ENCODE measurements at places on chromosomes 7 and 10. TPM values are rescaled to one million over a fixed set of nuclear protein-coding genes. Genes with fewer than 3 reads are reported as not detected.
A peak's percentile ranks its signal among the peaks of the same experiment; 100 is the strongest.

DNA sequence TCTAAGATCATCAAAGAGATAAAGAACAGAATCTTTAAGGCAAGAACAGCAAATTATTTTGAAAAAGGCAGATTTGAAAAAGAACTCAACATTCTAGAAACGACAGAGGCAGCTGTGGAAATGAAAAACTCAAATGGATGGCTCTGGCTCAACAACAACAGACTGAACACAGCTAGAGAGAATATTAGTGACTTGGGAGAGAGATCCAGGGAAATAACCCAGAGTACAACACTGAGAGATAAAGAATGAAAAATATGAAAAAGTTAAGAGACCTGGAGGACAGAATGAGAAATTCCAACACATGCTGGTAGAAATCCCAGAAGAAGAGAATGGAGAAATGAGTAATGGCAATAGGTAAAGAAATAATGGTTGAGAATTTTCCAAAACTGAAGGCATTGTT is 17.9 kb upstream of the ZNF777 start:
- no peaks in the 10 kb centered on the region for H3K27me3 ChIP-seq
- peaks cover 56% of the 10 kb centered on the region for H3K36me3 ChIP-seq
- no peaks in the 10 kb centered on the region for H3K4me1 ChIP-seq
- no peak overlapping the region for H3K27ac ChIP-seq
- DNase-seq: no peak
- no peak overlapping the region for H3K4me3 ChIP-seq

GRCh38 chr10:8065651-8066050 is 11.2 kb downstream of the GATA3 start:
- H3K27ac ChIP-seq: peak overlapping the region; percentile 90
- no peak for DNase-seq
- H3K4me3 ChIP-seq: peak overlapping the region; percentile 64

Gene PPP1R3C
- total RNA-seq: 0.63 TPM

GRCh38 chr7:78015574-78016260 is 217.1 kb downstream of the PHTF2 start:
- no peak overlapping the region for H3K27ac ChIP-seq
- no peak for DNase-seq
- peaks cover 21% of the 10 kb centered on the region for H3K27me3 ChIP-seq
- H3K4me1 ChIP-seq: peaks cover 12% of the 10 kb centered on the region
- H3K4me3 ChIP-seq: no peak overlapping the region
- peaks cover 1% of the 10 kb centered on the region for H3K36me3 ChIP-seq

DNA sequence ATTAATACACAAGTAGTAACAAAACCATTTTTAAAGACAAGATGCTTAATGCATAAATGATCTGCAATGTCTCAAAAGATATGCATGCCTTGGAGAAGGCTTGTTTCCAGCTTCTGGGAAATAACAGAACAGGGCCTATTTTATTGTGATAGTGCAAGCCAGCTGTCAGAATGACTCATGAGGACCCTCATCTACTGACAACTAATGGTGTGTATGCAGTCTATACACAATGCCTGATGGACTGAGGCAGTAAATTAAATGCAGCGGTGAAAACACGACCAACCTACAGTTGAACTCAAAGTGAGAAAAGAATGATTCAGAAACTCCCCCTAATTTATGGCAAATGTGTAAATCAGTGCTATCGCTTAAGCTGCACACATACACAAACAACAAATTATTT is 46.3 kb downstream of the VPS41 start:
- H3K27ac ChIP-seq: no peak overlapping the region
- H3K27me3 ChIP-seq: no peaks in the 10 kb centered on the region
- H3K4me1 ChIP-seq: no peaks in the 10 kb centered on the region
- no peak for DNase-seq

Gene SPDYE16
- total RNA-seq: 0.18 TPM

- DNase-seq: no peak
- H3K27ac ChIP-seq: no peak overlapping the region
- H3K27me3 ChIP-seq: peaks cover 2% of the 10 kb centered on the region
- no peak overlapping the region for H3K4me3 ChIP-seq
Measured at GRCh38 chr10:69064762-69065328, 23.1 kb upstream of the SRGN start.

Gene PNLIPRP1
- not detected for total RNA-seq

Gene DPY19L1
- 8.1 TPM for total RNA-seq

Gene C1QL3
- total RNA-seq: not detected

DNA sequence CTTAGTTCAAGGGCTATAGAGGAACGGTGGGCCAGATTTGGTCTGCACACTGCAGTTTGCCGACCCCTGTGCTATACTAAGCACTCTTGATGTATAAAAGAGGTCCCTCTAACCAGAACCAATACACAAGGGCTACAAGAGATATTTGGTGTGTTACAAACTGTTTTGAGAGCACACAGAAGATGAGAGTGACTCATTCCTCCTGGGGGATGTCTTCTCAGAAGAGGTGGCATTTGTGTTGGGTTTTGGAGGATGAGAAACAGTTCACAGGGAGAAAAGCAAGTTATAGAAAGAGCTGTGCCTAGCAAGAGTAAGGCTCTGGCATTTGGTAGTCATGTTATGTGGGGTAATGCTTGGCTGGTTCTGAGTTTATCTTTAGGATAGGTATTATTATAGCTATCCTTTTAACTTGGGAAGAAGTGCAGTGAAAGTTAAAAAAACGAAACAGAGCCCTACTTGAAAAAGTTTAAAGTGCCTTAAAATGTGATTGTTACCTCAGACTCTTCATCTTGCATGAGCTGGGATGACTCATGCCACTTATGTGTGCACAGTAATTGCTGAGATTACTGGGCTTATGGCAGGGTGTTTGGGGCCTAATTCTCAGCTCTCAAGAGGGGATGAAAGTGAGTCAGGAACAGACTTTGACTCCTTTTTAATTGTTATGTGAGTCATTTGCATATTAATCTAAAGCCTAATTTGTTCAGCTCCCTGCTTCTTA is 160.4 kb downstream of the KIF20B start:
- no peaks in the 10 kb centered on the region for H3K27me3 ChIP-seq
- peaks cover 24% of the 10 kb centered on the region for H3K4me1 ChIP-seq

DNA sequence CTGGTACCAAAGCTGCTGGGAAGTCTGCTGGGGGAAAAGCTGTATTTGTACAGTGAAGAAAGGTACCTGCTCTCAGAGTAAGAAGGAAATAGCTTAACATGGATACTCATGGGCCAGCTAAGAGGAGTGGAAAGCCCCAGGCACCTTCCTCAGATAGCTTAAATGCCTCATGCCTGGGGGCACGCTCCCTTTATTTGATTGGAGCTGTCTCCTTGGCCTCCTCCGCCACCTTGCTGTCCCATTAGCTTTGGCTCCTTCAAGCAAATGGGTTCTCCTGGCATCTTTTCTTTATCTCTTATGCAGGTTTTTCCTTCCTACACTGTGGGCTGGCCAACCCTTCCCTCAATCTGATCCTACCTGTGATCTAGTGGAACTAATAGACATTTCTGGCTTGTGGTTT is 318.5 kb downstream of the SH2D4B start:
- H3K27me3 ChIP-seq: peaks cover 10% of the 10 kb centered on the region
- H3K4me3 ChIP-seq: no peak overlapping the region
- H3K27ac ChIP-seq: no peak overlapping the region
- H3K4me1 ChIP-seq: no peaks in the 10 kb centered on the region

DNA sequence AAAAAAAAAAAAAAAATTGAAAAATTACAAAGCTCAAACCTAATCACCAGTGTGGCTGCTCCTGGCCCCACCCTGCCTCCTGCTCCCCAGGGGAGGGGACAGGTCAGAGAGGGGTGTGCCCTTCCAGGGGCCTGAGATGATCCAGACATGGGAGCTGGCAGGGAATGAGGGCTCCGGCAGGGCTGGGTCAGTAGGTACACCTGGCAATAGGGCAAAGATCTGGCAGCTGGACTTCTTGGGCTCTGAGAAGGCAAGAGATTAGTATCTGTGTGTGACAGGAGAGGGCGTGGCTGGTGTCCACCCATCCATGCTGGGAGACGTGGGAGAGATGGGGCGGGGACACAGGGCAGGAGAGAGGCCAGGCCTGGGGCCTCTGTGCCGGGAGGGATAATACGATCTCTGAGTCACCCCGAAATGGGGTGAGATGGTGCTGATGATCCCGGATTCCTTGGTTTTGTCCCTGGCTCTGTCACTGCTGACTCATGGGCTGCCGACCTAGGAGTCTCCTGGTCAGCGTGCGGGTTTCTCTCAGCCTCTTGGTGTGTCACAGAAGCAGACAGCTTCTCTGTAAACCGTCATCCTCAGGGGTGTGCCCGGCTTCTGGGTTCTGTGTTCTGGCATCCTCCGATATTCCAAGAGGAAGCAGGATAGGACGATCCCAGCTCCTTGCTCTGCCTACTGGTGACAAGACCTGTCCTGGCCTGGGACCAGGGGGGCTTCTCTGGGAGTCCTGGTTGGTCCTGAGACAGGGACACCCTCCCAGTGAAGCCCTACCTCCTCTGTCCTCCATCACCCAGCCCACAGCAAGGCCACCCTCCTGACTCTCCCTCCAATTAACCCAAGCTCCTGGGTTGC is 8.2 kb upstream of the CLDN4 start:
- no peak overlapping the region for H3K4me3 ChIP-seq
- H3K27me3 ChIP-seq: peaks cover 2% of the 10 kb centered on the region
- peaks cover 14% of the 10 kb centered on the region for H3K4me1 ChIP-seq
- no peaks in the 10 kb centered on the region for H3K36me3 ChIP-seq
- DNase-seq: no peak
- no peak overlapping the region for H3K27ac ChIP-seq

DNA sequence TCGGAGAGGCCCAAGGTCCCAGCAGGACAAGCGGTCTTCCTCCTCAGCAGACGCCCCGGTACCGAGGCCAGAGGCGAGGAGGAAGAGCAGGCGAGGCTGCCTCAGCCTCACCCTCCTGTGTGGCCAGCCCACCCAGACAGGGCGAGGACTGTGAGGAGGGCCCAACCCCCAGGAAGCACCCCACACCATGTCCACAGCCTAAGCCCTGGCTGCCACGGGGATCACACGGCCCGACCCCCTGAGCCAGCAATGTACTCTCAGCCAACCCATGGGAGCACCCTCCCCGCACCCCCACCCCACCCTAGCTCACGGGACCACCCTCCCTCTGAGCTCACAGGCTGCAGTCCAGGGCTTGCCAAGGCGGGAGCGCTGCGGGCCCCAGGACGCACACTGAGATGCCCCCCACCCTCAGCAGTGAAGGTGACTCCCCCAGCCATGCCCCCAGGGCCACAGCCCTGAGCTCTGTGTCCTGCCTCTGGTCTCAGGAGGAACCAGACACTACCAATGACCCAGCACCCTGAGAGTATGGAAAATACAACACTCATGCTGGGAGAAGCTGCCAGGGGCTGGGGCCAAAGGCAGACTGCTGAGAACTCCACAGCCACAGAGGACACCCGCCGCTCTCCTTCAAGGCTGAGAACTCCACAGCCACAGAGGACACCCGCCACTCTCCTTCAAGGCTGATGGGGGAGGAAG is 93.6 kb downstream of the MAD1L1 start:
- no peak for DNase-seq
- no peak overlapping the region for H3K4me3 ChIP-seq
- no peaks in the 10 kb centered on the region for H3K27me3 ChIP-seq
- H3K4me1 ChIP-seq: peaks cover 9% of the 10 kb centered on the region
- H3K27ac ChIP-seq: no peak overlapping the region
- H3K36me3 ChIP-seq: peaks cover 2% of the 10 kb centered on the region

DNA sequence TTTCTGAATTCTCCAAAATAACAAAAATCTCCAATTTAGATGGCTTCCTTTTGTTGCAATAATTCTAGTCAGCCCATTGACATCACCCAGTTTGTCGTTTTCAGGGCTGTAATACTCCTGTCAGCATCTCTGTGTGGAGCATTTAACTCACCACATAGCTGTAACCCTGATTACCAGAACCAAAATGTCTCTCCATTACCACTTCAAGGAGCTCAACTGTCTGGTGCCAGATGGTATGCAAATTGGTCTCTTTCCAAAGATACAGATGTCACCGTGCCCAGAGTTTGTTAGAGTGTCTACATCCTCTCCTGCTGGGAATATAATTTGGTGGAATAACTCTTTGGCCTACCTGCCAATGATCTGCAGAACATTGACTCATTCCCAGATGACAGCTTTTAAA is 350.3 kb upstream of the POT1 start:
- no peak overlapping the region for H3K4me3 ChIP-seq
- DNase-seq: no peak

Gene C7orf33
- not detected for total RNA-seq

- no peak for DNase-seq
- H3K4me1 ChIP-seq: no peaks in the 10 kb centered on the region
- no peaks in the 10 kb centered on the region for H3K27me3 ChIP-seq
- H3K4me3 ChIP-seq: no peak overlapping the region
- no peaks in the 10 kb centered on the region for H3K36me3 ChIP-seq
- no peak overlapping the region for H3K27ac ChIP-seq
Measured at GRCh38 chr7:80272560-80273239, 138.1 kb downstream of the GNAI1 start.

GRCh38 chr10:93493162-93493561 is 3.2 kb upstream of the CEP55 start:
- H3K36me3 ChIP-seq: peaks cover 5% of the 10 kb centered on the region
- H3K27me3 ChIP-seq: peaks cover 5% of the 10 kb centered on the region
- H3K4me3 ChIP-seq: no peak overlapping the region
- no peak for DNase-seq

Gene SRGN
- 375 TPM for total RNA-seq

GRCh38 chr7:13179011-13179582 is 491.7 kb downstream of the ARL4A start:
- no peak overlapping the region for H3K4me3 ChIP-seq
- H3K4me1 ChIP-seq: no peaks in the 10 kb centered on the region
- H3K27me3 ChIP-seq: peaks cover 6% of the 10 kb centered on the region
- DNase-seq: no peak
- H3K27ac ChIP-seq: no peak overlapping the region

Gene BMPER
- not detected for total RNA-seq

- no peaks in the 10 kb centered on the region for H3K4me1 ChIP-seq
- DNase-seq: no peak
- H3K4me3 ChIP-seq: no peak overlapping the region
- no peaks in the 10 kb centered on the region for H3K27me3 ChIP-seq
Measured at GRCh38 chr10:30903397-30904138, 128.1 kb downstream of the ZNF438 start.

All from activated CD4-positive, alpha-beta T cell treated with anti-CD3 and anti-CD28 coated beads for 36 hours (primary cell).